T-cell (primary cell): ENCODE measurements at places on chromosomes 16 and 17. TPM values are rescaled to one million over a fixed set of nuclear protein-coding genes. Genes with fewer than 3 reads are reported as not detected.

- peak overlapping the region; percentile 20 for H3K4me3 ChIP-seq
- peaks cover 55% of the 10 kb centered on the region for H3K27me3 ChIP-seq
- no peaks in the 10 kb centered on the region for H3K36me3 ChIP-seq
- DNase-seq = no peak
- H3K4me1 ChIP-seq = peaks cover 36% of the 10 kb centered on the region
These were observed 2.5 kb upstream of the ZNF423 start for GRCh38 chr16:49858200-49859124.

The KRT31 gene
- total RNA-seq = not detected

The GLIS2 gene
- 0.20 TPM for total RNA-seq

The YBX2 gene
- not detected for total RNA-seq

The SDF2 gene
- total RNA-seq = 43.9 TPM

DNA sequence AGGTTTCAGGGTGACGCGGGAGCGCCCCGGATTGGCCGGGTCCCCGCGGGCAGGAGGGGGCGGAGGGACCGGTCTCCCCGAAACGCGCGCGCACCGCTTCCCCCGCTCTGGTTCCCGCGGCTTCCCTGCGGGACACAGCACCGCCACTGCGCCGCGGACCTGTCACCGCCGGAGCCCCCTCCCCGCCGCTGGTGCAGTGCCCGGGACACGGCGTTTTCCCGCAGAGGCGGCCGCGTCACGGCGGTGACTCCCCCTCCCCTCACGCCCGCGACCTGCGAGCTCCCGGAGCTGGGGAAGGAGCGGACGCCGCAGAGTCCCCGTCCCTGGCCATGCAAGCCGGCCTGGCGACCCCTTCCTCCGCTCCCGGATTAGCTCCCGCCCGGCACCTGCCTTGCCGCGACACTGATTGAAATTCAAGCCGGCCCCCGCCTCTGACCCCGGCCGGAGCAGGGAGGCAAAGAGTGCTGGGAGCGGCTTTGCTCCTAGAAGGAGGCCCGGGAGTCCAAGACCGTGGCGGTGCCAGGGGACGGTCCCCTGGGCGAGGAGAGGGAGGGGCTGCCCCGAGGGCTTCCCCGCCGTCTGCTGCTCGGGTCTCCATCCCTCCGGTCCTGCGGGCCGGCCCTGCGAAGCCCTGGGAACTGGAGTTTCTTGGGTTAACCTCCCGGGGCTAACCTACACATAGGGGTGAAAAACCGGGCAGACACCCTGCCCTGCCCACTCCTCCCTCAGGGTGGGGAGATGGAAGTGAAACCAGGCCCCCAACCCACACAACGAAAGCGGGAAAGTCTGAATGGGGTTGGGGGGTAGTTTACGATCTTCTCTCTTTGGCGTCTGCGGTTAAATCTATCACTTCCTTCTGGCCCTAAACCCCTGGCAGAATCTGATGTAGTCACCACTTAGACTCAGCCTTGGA is 1.0 kb downstream of the RHBDL3 start:
- H3K4me3 ChIP-seq = peak overlapping the region; percentile 69
- H3K27me3 ChIP-seq = peaks cover 26% of the 10 kb centered on the region
- H3K27ac ChIP-seq = no peak overlapping the region

- peaks cover 4% of the 10 kb centered on the region for H3K27me3 ChIP-seq
- no peaks in the 10 kb centered on the region for H3K36me3 ChIP-seq
- H3K4me3 ChIP-seq = no peak overlapping the region
- DNase-seq = no peak
These were observed 78.8 kb downstream of the BMERB1 start for GRCh38 chr16:15513156-15513555.
